Fibroblast of skin of right biceps (primary cell): ENCODE measurements at places on chromosomes 6 and 20.
A peak's percentile ranks its signal among the peaks of the same experiment; 100 is the strongest.

- DNase-seq: no peak
Measured at GRCh38 chr6:99498421-99498820, 16.8 kb downstream of the USP45 start.

GRCh38 chr20:54468082-54468481 lies 7.3 kb upstream of the DOK5 start:
- DNase-seq: peak; percentile 21

- DNase-seq: no peak
Measured at GRCh38 chr20:14649662-14650061, 312.2 kb upstream of the FLRT3 start.

DNA sequence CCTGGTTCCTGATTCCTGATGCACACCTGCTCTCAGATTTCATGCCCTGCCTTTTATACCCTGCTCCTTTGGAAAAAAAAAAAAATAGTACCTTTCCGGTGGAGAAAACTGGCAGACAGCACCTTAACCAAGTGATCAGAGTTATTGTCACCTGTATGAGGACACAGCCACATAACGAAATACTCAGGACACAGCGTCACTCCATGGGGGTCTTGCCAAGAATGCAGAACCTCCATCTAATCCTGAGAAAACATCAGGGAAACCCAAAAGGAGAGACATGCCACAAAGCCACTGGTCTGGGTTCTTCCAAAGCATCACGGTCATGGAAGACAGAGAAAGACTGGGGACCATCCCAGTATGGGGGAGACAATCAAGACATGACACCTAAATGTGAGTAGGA lies 29.1 kb downstream of the BFSP1 start:
- DNase-seq: no peak

GRCh38 chr20:25282034-25282781 lies 34.3 kb downstream of the PYGB start:
- no peak for DNase-seq

GRCh38 chr20:49790077-49790798 lies 22.4 kb upstream of the SLC9A8 start:
- peak; percentile 79 for DNase-seq

DNA sequence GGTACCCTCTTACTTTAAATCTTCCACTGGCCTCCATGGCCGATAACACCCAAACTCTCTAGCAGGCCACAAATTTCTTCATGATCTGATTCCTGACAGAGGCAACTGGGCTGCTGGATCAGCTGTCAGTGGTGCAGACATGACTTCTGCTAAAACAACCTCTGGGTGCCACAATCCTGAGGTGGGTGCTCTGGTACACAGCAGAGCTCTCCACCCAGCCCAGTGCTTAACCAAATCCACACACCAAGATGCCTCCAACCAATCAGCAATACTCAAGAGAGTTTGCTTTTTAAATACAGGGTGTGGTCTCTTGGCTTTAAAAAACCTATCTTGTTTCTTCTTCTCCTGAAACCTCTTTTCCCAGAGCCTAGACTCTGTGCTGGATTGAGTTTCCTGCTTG lies 126.6 kb upstream of the SPACA1 start:
- DNase-seq: no peak

- DNase-seq: no peak
Measured at GRCh38 chr20:63167026-63167917, 48.7 kb downstream of the YTHDF1 start.

DNA sequence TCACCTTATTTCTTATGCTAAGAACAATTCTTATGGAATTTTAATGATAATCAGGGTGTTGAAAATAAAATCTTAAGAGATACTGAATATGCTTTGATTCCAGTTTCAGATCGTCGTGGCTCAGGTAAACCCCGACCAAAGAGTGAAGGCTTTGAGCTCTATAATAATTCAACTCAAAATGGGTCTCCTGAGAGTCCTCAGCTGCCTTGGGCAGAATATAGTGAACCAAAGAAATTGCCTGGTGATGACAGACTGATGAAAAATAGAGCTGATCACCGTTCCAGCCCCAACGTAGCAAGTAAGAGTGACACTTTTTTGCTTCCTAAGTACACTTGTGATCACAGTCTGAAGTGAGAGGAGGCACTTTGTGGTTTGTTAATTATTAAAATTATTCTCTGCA lies 50.9 kb upstream of the KIF25 start:
- DNase-seq: no peak

DNA sequence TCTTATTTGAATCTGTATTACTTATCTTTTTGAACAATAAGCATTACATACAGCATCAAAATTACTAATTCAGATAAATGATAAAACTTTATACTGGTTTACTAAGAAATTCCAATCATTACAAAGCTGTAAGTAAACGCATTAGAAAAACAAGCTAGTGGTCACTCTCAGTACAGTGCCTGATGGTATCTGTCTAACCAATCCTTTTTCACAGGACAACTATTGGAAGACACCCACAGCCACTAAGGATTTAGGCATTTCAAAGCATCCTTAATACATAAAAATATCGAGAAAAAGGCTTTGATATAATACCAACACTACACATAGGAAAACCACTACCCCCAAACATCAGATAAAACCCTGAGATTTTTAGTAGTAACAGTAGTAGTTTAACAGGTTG lies 2.6 kb downstream of the CD164 start:
- DNase-seq: peak; percentile 15

GRCh38 chr20:41232973-41233926 lies 84.3 kb downstream of the ZHX3 start:
- DNase-seq: peak; percentile 92

- DNase-seq: no peak
Measured at GRCh38 chr20:44112889-44113617, 73.9 kb downstream of the JPH2 start.

DNA sequence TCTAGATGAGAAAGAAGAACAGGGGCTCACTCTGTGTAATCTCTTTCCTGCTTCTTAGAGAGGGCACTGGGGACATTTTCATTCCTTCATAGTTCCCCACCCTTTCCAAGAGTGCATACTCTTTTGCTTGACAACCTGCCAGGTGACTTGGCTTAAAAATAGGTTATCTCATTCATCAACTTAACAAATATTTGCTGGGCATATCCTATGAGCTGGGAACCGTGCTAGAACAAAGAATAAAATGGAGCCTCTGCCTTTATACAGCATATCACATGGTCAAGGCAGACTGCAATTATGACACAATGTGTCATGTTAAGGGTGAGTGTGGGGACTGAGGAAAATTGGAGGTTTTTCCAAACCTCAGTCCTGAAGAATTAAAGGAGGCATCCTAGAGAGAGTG lies 209.8 kb upstream of the FOXA2 start:
- peak; percentile 46 for DNase-seq

DNA sequence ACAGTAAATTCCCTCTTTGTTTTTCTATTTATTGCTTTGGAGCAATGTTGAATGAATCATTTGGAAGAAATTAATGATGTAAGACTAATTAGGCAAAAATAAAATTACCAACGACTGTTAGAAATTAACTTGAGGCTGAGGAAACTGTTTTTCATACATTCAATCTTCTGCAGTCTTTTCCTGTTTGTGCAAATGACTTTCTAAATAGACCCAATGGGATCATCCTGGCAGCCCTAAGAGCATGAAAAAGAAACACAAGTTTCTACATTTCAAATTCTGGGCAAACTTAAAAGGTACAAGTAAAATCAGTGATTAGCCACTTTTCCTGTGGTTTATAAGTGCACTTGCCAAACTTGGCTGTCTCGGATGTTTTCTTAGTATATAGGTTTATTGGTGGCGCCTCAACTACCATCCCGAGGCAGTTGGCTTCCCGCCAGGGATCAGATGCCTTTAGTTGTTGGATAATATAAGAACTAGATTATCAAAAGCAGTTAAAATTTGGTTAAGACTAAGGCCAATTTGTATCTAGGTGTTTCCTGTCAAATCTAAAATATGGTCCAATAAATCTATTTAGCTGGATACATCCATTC lies 181.2 kb downstream of the ISM1 start:
- no peak for DNase-seq

DNA sequence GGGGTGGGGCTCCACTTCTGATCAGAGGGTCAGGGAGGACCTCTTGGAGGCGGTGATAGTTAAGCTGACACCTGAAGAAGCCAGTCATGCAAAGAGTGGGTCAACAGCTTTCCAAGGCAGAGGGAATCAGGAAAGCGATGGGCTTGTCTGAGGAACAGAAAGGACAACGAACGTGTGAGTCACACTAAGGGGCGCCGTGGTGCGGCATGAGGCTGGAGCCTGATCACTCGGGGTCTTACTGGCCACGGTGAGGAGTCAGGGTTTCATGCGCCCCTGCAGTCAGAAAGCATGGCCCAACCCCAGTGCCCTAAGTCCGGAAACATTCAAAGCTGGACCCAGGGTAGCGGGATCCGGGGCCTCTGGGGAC lies 50.6 kb upstream of the SLC32A1 start:
- peak; percentile 38 for DNase-seq

GRCh38 chr6:128532827-128533226 lies 12.4 kb upstream of the PTPRK start:
- peak; percentile 20 for DNase-seq

DNA sequence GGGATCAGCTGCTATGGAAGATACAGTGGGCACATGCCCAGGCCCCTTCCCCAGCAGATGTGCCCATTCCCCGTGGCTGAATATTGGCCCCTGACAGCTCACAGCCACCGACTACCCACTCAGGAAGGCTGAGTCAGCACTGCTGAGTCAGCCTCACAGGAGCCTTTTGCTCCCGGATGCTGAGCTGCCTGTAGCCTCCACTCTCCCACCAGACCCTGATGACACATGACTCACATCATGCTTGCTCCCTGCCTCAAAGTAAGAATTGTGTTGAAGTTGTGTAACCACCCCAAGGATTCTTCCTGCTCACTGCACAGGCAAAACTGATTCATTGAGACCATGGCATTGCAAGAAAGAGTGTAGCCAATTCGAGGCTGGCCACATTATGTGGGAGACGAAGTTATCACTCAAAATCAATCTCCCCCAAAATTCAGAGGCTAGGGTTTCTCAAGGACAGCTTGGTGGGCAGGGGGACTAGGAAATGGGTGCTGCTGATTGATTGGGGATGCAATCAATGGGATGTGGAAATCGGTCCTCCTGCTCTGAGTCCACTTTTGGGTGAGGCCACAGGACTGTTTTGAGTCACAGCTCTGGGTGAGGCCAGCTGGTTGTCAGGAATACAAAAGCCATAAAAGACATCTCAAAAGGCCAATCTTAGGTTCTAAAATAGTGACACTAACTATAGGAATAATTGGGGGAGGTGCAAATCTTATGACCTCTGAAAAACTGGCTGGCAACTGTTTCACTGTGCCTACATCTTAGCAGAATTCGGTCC lies 556.6 kb upstream of the CDH4 start:
- peak; percentile 97 for DNase-seq

- no peak for DNase-seq
Measured at GRCh38 chr20:49618289-49618688, 50.4 kb upstream of the PTGIS start.

DNA sequence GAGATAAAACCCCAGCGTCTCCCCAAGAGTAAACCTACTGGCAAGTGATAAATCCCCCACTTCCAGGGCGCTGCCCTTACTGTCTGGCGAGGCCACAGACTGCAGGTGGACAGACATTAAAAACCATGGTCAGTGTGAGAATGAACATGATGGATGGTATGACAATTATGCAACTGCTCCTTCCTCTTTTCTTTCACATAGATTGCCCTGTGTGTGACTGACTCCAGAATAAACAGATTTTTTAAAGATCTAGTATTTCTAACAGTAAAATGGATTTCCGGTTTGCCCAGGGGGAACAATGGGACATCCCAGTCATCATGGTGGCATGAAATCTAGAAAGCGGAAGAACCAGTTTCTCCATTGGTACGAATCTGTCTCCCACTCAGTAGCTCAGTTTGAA lies 153.7 kb downstream of the FOXC1 start:
- DNase-seq: no peak

GRCh38 chr6:44023586-44024454 lies 103.4 kb downstream of the MRPL14 start:
- no peak for DNase-seq

DNA sequence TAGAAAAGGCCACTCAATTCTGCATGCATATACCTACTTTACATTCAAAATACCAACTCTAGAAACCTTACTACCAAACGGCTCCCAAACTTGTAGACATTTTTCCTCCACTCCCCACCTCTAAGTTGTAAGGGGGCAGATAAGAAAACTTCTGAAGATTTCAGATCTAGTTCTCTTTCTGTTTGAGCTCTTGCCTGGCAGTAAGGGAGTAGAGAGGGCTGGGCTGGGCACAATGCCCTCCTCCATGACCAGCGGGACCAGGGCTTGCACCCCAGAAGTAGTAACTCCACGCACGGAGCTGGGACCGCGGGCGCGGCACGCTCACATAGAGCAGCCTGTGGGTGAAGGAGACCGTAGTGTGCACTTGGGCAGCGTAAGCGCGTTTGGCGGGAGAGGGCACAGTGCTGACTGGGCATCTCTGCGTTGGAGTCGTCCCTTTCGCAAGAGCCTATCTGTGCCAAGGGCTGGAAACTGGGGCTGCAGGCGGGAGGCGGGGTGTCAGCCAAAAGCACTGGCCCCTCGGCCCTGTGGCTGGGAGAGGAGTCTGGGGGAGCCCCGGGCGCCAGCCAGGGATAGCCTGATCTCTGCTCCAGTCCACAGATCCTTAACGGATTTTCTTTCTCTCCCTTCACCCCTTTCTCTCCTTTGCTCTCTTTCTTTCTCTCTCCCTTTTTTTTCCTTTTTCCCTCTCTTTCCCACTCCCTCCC lies 32.4 kb downstream of the PHACTR1 start:
- DNase-seq: no peak

GRCh38 chr6:44003345-44004061 lies 123.7 kb downstream of the MRPL14 start:
- no peak for DNase-seq

- DNase-seq: no peak
Measured at GRCh38 chr6:141472162-141472928, 660.4 kb upstream of the GJE1 start.

GRCh38 chr6:113635222-113635986 lies 221.7 kb upstream of the MARCKS start:
- no peak for DNase-seq

DNA sequence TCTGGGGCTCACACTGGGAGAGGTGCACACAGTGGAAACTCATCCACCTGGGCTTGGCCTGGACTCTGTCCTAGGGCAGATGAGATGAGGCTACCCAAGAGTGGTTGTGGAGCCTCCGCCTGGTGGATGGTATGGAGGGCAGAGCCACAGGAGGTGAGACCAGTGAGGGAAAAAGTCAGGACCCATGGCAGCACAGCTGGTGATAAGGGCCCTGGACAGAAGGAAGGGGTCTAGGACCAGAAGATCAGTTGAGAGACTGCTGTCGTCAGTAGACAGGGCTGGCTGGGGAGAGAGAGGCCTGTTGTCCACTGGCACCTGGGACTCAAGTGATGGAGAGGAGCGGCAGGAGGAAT lies 29.8 kb downstream of the PLCG1 start:
- DNase-seq: no peak

DNA sequence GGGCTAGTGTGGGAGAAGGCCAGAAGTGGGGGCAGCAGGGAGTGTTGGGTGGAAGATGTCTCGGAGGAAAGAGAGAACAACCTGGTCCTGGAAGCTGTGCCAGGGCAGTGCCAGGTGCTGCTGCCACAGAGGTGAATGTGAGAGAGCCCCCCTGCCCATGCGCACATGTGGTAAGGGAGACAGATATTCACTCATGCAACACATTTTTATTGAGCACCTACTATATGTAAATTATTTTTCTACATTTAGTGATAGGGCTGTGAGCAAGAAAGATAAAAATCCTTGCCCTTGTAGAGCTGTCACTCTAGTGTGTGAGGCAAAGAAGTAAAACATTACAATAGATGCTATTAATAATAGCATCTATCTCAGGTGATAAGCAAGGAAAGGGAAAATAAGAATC lies 471 bp downstream of the CLPSL1 start:
- DNase-seq: no peak
